Cardiac muscle cell (in vitro differentiated cells and primary cell): ENCODE measurements at places on chromosomes 6 and 20. TPM values are rescaled to one million over a fixed set of nuclear protein-coding genes. Genes with fewer than 3 reads are reported as not detected.

DNA sequence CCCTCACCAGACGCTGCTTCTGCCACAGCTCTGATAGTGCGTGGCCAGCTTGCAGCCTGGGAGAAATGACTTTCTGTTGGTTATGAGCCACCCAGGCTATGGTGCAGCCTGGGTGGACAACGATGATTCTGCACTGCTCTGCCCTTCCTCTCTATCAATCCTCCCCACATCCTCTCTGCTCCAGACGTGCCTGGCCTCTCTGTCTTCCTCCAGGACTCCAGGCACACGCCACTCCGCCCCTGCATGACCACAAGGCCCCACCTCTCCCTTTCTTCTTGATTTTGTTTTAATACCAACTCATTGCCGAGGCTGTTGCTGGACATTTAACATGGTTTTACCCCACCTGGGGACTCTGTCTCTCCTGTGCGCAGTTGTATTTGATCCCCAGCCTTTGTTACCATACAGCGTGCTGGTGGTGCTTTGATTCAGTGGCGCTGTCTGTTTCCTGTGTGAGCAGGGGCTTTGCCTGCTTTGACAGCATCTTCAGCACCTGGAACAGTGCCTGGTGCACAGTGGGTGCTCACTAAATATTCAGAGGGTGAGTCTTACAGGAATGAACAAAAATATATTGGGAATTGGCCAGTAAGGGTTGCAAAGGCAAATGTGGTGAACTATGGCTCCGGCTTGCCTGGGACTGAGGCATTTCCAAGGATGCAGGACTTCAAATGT lies 280.9 kb downstream of the CDH26 start:
- H3K4me3 ChIP-seq: no peak overlapping the region
- no peak for DNase-seq
- no peaks in the 10 kb centered on the region for H3K4me1 ChIP-seq
- no peaks in the 10 kb centered on the region for H3K27me3 ChIP-seq
- H3K36me3 ChIP-seq: no peaks in the 10 kb centered on the region

- no peak overlapping the region for H3K4me3 ChIP-seq
- no peaks in the 10 kb centered on the region for H3K27me3 ChIP-seq
- no peaks in the 10 kb centered on the region for H3K36me3 ChIP-seq
These were observed 234.2 kb upstream of the CITED2 start for GRCh38 chr6:139608466-139609261.

GRCh38 chr6:136070815-136071214 lies 179.3 kb downstream of the MTFR2 start:
- H3K27me3 ChIP-seq: no peaks in the 10 kb centered on the region
- no peak overlapping the region for H3K27ac ChIP-seq
- no peak for DNase-seq

KIF25 gene
- total RNA-seq: 1.6 TPM in 1 of 2 replicates, not detected in the other
